Stimulated activated CD4-positive, alpha-beta T cell treated with anti-CD3 and anti-CD28 coated beads, Interleukin-4, amount 100 ng/mL, for 24 hours (primary cell): ENCODE measurements at places on chromosomes 16 and 17.

- DNase-seq = no peak
Measured at GRCh38 chr16:89815639-89816348, 653 bp downstream of the FANCA start.

DNA sequence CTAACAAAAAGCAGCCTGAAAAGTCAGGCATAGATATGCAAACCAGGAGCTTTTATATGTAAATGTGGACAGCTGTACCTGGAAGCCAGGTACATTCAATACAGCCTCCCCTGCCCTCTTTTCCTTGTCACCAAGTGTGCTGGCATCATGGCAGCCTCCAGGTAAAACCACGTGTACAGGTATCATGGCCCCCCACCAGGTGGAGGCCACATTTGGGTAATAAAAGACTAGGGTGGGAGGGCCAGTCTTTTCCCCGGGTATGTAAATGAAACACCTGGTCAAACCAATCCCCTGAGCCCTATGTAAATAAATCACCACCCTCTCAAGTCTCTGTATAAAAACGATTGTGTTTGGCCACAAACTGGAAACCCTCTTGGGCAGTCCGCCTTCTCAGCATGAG is 226.4 kb upstream of the GOT2 start:
- DNase-seq = no peak

DNA sequence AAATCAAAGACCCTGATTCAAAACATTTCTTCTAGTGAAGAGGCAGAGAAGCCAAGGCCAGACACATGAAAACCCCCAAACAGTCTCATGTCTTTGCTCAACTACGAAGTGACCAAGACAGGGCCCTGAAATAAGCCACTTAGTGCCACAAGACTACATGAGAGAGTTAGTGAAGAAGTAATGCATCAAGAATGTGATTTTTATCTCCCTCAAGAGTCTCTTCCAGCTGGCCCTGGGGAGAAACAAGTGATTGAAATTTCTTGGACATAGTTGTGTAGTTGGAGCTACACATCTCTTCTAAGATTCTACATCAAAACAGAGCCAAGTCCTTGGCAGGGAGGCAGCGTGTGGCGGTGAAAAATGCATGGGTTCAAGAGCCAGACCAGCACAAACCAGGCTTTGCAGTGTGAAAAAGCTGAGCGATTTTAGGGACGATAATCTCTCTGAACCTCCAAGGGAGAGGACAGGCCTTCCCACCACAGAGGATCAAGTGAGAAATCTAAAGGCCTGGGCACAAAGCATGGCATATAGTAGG is 30.6 kb downstream of the LYRM1 start:
- DNase-seq = no peak

DNA sequence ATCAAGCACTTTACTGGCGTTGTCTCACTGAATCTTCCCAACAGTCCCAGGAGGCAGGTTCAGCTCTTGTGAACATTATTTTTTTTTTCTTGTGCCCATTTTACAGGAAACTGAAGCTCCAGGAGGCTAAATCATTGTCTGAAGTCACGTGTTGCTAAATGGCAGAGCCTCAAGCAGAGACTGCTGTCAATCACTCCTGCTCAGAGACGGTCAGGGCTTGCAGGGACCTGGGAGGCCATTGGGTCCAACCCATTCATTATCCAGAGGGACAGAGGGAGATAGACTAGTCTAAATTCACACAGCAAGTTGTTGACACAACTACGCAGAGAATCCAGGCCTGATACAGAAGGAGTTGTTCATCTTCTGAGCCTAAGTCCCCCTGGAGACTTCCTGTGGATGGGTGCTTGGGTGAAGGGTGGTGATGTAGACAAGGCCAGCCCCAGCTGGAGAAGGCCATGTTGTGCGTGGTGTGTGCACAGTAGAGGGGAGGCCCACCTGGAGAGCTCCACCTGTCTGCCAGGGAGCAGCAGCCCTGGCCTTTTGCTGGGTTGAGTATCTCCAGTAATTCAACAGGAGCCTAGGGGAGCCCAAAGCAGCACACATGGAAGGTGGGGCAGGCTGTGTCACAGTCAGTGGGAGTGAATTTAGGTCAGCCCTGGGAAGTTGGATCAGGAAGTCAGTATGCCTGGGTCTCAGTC is 24.3 kb upstream of the C1QL1 start:
- no peak for DNase-seq
